Dermis blood vessel endothelial cell (primary cell): ENCODE measurements at places on chromosomes 6 and 20.
A peak's percentile ranks its signal among the peaks of the same experiment; 100 is the strongest.

- peak; percentile 64 for DNase-seq
Measured at GRCh38 chr20:15703171-15703911, 869.9 kb downstream of the KIF16B start.

DNA sequence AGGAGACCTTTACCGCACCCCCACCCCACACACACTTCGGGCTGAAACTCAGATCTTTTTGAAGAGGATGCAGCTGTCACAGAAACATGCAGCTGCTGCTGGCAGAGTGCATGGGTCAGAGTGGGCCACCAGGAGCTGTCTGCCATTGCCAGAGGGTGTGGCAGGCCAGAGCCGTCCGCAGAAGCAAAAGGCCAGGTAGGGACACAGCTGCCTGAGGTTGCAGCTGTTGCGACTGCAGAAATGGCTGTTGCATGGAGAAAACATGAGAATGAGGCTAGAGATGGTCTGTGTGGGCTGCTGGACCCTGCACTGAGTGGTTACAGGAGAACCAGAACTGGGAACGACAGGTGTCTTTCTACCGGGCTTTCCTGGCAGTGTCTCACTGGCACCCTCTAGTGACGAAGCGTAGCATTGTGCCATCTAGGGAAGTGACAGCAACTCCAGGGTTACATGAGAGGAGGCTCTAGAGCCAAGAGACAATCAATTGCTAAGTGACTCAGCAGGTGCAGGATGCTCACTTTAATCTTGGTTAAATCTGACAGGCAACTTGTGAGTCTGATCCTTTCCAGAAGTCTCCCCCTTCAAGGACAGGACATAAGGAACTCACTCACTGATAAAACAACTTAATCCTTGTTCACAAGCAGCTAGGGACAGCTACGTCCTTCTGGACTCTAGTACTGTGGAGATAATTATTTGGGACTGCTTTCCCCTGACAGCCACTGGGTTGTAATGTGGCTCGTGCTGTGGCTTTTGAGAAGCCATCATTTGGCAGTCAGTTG is 29.1 kb upstream of the SERPINB9 start:
- peak; percentile 92 for DNase-seq

DNA sequence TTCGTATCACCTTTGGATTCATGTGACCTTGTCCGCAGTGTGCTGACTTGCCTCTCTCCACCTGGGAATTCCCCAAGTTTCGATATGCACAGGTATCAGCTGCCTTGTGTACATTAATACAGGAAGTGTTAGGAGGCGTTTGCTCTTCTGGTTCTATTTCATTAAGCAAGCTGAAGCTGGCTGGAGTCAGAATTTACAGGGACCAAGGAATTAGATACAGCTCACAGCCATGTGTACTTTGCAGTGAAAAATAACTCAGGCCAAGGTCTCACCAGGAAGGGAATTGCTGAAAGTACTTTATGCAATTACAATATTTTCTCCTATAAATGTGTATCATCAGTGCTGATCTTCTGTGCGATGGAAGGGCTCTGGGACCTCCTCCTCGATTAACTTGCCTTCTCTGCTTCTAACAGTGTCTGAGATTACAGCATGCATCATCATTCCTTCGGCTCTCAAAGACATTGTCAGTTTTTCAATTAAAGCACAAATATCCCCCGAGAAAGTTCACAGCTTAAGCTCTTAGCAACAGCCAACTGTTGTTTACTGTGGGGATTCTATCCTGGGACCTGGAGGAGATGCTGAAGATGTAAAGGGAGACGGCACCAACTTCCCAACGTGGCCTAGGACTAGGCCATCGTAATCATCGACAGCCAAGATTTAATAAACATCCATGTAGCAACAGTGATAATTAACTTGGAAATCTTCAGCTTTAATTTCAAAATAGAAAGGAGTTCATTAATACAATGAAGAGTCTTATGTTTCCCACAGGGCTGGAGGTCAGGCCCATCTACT is 13.8 kb upstream of the TIAM2 start:
- DNase-seq, result no peak

- DNase-seq, result no peak
Measured at GRCh38 chr6:32396028-32396427, 11.0 kb downstream of the BTNL2 start.

GRCh38 chr20:60565083-60565482 is 606.9 kb downstream of the CDH26 start:
- DNase-seq, result no peak

GRCh38 chr6:92044312-92044711 is 1375.0 kb downstream of the EPHA7 start:
- no peak for DNase-seq

DNA sequence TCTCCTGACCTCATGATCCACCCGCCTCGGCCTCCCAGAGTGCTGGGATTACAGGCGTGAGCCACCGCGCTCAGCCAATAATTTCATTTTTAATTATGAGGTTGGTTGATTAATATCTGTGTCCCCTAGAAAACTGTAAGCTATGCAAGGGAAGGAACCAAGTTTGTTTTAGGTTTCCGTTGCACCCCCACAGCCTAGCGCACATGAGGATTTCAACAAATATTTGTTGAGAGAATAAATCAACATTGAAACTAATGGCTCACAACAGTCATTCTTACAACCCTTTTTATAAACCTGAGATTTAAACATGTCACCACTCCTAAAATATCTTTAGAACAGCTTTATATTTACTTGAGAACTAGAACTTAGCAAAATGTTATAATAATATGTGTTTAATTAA is 114.0 kb upstream of the CARMIL1 start:
- no peak for DNase-seq

DNA sequence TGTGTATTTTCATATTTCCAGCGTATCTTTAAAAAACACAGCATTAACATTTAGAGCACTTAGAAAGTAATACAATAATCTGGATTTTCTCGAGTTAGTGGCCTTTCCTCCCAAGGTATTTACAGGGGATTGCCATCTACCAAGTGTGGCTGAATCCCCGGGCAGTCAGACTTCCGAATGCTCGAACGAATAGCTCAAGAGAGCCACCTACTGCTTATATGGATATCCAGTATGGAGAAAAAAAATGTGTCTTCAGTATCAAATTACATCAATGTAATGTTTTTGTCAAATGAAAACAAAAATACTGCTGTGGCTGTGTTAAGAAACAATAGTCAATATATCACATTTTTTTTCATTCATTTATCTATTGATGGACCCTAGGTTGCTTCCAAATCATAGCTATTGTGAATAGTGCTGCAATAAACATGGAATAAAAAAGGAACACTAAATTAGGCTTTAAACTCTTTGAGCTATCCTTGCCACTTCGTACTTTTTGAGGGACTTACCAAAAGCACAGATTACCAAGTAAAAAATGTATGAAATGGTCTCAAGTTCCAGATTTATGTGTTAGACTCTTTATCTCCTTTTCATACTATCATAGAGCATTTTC is 654.5 kb upstream of the PTCHD4 start:
- peak; percentile 67 for DNase-seq

DNA sequence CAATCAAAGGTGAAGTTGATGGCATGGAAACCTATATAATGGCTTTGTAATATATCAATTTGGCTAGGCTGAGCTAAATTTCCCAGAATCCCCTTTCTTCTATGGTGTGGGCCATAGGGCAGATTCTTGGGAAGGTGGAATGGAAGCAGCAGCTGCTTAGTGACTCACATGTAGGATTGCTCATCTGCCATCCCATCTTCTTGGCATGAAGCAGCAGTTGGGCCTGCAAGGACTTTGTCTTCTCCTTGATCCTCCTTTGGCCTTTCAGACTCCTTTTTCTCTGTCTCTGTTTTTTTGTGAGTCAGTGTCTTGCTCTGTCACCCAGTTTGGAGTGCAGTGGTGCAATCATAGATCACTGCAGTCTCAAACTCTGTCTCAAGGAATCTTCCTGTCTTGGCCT is 52.6 kb upstream of the CEP162 start:
- DNase-seq, result no peak

DNA sequence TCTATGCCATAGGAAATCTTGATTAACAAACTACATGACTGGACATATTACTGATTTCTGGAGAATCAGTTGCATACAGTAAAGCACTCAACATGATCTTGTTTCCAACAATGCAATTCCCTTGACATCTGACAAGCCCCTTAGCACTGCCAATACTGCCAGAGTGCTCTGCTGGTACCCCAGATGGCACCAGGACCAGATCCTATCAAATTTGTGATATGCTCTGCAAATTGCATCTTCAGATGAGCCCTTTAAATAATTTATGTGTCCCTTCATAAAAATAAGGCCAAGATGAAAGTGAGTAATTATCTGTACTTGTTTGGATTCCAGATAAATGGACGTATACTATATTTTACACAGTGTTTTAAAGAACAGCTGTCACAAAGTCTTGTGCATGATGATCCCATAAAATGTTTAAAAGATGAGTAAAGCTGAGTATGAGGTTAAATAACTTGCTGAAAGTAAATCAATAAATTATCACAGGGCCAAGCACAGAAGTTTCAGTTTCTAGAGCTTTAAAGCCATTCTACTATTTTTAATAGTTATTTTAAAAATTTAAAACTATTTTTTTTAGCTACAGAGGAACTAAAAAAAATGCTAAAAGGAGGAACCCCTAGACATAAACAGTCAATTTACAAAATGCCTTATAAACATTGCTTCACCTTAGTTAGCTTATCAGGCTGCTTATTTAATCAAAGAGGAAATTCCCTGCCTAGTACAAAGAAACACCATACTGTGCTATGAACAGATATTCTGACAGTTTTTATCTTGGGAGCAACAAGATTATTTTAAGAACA is 42.1 kb downstream of the NUDT3 start:
- no peak for DNase-seq

DNA sequence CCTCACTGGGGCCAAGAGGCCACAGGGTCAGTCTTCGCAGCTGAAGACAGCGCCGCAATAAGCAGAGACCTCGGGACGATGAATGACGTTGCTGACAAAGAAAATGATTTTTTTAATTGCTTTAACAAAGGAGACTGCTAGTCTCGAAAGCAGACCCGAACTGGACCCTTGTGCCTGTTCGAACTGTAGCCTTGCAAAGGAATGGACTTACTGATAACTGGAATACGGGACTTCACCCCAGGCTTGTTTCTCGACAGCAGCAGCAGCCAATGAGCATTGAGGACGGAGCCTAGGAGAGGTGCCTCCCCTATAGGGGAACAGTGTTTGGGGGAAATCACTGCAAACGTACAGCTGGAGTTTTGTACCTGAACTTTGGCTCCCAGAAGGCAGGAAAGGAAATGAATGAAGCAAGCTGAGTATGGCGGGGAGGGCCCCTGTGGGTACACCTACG is 1.3 kb upstream of the TAF4 start:
- DNase-seq, result peak; percentile 50

GRCh38 chr6:6748001-6748400 is 159.5 kb downstream of the LY86 start:
- no peak for DNase-seq

DNA sequence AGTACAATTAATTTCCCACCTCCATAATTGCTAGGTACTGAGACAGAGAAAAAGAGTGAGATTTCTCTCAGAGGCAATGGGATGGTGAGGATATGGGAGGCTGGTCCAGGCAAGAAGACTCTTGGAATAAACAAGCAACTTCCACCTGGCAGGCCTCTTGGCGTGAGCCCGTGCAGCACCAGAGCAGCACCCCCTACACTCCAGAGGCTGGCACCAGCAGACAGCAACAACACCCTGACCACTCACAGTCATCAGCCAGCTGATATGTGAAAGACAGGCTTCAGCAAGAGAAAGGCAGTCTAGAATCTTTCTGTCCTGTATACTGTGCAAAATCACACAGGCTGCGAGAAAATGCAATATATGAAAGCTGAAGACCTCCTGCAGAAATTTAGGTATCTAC is 59.7 kb downstream of the KIF13A start:
- no peak for DNase-seq

- no peak for DNase-seq
Measured at GRCh38 chr6:13536796-13537526, 37.4 kb upstream of the SIRT5 start.

GRCh38 chr6:36827261-36828079 is 11.8 kb downstream of the CPNE5 start:
- DNase-seq, result peak; percentile 99

DNA sequence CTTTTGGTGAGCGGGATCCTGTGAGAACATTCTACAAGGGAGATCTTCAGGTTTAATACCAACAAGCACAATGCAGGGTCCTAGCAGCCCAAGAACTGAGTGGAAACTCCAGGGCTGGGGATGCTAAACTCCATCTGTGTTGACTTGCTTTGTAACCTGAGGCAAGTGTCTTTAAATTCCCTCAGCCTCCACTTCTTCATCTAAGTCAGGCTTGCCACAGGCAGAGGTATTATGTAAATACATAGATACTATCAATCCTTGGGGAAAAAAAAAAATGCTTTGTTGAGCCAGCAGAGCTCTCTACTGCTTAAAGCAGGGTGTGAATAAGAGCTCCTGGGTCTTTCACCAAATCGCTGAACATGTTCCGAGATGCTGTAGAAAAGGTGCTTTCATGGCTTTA is 114.2 kb upstream of the PHACTR1 start:
- DNase-seq, result peak; percentile 50

DNA sequence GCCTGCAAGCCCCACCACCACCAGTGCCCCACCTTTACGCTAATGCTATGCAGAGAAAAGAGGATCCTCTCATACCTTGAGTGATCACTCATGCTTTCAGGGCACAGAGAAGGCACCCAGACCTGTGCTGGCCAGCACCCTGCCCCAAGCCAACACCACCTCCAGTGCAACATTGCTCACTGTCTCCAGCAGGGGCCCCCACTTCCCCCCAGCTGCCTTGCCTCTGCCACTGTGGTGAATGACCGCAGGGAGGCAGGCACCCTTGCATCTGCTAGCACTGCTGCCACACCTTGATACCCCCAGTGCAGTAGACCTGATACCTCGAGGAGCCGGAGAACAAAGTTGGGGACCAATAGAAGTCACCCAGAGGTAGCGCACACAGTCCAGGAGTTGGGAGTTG is 139.2 kb upstream of the PLN start:
- no peak for DNase-seq

- DNase-seq, result no peak
Measured at GRCh38 chr6:132380358-132381029, 20.8 kb downstream of the MOXD1 start.

- peak; percentile 100 for DNase-seq
Measured at GRCh38 chr6:31827286-31828079, at the start of gene HSPA1B. Gene HSPA1B, plus strand, starts transcription at chr6:31827738. Its CDS starts 213 bp downstream, at chr6:31827951.

- DNase-seq, result no peak
Measured at GRCh38 chr6:145673504-145673903, 61.8 kb downstream of the EPM2A start.

- no peak for DNase-seq
Measured at GRCh38 chr20:8076306-8077136, 55.5 kb upstream of the PLCB1 start.

GRCh38 chr20:8470156-8470555 is 338.1 kb downstream of the PLCB1 start:
- DNase-seq, result no peak

GRCh38 chr6:30006170-30007131 is 54.6 kb upstream of the POLR1H start:
- peak; percentile 19 for DNase-seq

- DNase-seq, result no peak
Measured at GRCh38 chr20:37969949-37970855, 63.1 kb downstream of the TTI1 start.

DNA sequence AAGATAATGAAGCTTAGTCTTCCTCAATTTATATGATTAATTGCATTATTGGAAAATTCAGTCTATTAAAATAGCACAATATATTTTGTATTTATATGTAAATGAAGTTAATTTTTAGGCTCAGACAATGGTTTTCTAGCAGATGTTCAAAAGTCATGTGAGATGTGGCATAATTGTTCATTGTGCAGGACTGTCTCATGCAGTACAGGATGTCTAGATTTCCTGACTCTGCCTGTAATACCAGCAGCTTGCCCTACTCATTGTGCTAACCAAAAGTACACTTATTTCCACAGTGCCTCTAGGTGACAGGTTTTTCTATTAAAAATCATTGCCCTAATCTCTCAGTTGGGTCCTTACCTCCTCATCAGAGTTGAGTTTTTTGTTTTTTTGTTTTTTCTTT is 12.4 kb downstream of the RALGAPB start:
- DNase-seq, result peak; percentile 84

- no peak for DNase-seq
Measured at GRCh38 chr6:158751224-158751623, 67.9 kb downstream of the EZR start.
